ENCODE measurements at places on chromosomes 1 and 21.

DNA sequence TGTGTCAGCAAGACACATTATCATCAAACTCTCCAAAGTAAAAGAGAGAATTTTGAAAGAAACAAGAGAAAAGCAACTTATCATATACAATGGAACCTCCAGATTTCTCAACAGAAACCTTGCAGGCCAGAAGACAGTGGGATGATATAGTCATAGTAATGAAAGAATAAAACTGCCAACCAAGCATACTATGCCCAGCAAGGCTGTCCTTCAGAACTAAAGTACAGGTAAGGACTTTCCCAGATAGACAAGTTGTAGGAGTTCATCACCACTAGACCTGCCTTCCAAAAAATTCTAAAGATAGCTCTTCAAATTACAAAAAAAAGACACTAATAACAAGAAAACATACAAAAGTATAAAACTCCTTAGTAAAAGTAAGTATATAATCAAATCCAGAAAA is 33.2 kb upstream of the FOXD3 start:
- DNase-seq: no peak

DNA sequence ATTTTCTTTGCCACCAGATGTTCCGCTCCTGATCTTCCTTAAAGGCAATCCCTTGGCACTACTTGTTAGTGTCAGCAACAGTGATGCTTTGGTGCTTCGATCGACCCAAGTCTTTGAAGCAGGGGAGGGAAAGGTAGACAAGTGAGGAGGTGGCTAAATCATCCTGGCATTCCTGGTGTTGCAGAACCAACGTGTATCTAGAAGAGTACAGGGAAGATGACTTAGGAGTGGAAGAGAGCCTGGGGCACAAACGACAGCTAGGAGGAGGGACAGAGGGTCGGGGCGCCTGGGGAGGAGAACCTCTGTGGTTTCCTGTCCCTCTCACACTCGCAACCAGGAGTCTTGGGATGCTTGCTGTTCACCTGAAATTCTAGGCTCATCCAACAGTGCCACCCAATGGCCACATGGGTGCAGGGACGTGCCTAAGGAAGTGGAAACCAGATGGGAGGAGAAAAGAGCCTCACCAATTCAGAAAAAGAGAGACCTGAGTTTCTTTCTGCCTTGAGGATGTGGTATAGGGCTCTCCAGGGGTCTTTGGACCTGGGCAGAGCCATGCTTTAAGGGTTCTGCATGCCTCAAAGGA is 9.5 kb upstream of the KCNA2 start:
- DNase-seq: peak; percentile 72

- DNase-seq: no peak
Observed at GRCh38 chr21:41429925-41430491, 4.0 kb downstream of the MX1 start.

DNA sequence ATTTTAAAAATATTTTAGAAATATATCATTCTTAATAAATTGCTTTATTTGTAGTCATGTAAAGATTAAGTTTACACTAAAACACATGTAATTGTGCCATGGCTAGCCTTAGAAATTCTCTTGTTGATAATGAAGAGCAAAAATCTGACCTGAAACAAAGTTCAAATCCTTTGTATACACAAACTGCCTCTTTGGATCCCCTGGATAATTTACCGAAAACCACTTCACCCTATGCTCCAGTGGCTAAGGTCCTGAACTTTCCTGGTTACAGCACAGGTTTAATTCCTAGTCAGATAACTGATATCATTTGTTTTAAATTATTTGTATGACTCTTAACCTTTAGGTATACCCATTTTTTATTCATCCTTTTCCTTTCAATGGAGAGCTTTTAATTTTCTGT is 1093.2 kb upstream of the ADGRL4 start:
- no peak for DNase-seq

- DNase-seq: no peak
Observed at GRCh38 chr1:227093309-227093708, 153.2 kb downstream of the COQ8A start.

DNA sequence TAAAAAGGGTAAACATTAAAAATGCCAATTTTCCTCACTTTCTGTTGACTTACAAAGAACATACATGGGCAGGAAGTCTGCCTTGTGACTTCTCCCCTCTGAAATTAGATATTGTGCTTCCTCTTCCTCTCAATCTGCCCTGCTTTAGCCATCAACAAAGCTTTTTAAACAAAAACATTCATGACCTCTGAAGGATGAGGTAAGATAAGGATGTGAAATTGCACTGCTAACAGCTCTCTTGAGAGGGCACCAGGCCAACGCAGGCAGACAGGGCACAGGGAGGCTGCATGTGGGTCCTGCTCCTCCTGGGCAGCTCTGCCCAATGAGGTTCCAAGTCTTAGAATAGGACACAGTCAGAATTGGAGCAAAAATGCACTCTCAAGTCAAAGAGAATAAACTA is 62.1 kb downstream of the DEGS1 start:
- no peak for DNase-seq

DNA sequence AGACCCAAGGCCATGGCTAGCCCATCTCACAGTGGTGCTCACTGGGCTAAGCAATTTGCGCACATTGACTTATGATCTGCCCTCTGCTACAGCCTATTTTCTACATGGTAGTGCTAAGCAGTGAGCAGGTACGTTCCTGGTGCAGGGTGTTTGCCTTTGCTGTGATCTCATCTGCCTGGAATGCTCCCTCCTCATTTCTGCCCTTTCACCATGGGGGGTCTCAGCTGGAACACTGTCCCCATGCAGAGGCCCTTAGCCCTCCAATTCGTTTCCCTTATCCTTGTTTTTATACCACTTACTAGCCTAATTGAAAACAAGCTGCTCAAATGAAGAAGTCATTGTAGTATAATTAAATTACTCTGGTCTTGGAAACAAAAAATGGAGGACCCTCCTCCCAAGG is 2.0 kb upstream of the B3GALT5 start:
- no peak for DNase-seq

GRCh38 chr1:22543679-22544078 is 19.6 kb upstream of the EPHA8 start:
- DNase-seq: no peak

DNA sequence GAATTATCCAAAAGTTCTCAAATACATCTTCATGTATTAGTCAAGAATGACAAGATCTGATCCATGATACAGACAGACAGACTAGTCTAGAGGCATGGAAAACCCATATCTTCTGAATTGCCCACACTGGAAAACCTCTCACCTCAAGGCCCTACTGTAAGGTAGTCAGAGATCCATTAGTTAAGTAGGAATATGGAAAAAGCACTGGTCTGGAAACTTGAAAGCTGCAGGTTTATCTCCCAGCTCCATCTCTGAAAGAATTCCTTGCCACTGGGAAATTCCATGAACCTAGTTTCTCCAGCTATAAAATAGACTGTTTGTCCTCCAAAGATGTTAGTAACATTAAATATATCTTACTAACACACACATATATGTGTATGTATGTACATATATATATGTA is 169.2 kb downstream of the AKT3 start:
- DNase-seq: no peak

Measured in ELR (cell line).